Cardiac septum (tissue), 1 donor: ENCODE measurements at places on chromosomes 5 and 9. TPM values are rescaled to one million over a fixed set of nuclear protein-coding genes. Genes with fewer than 3 reads are reported as not detected.

GRCh38 chr9:137786511-137786920 is 91.1 kb upstream of the CACNA1B start:
- DNase-seq, result no peak

GRCh38 chr9:96344458-96345180 is 38.9 kb downstream of the SLC35D2 start:
- no peak for DNase-seq

Gene PRR16
- total RNA-seq, result 18.1 TPM

Gene SERF1A
- 1.8 TPM for total RNA-seq

Gene PLCXD3
- total RNA-seq, result 63.8 TPM
